ENCODE measurements at places on chromosomes 1 and 21.

DNA sequence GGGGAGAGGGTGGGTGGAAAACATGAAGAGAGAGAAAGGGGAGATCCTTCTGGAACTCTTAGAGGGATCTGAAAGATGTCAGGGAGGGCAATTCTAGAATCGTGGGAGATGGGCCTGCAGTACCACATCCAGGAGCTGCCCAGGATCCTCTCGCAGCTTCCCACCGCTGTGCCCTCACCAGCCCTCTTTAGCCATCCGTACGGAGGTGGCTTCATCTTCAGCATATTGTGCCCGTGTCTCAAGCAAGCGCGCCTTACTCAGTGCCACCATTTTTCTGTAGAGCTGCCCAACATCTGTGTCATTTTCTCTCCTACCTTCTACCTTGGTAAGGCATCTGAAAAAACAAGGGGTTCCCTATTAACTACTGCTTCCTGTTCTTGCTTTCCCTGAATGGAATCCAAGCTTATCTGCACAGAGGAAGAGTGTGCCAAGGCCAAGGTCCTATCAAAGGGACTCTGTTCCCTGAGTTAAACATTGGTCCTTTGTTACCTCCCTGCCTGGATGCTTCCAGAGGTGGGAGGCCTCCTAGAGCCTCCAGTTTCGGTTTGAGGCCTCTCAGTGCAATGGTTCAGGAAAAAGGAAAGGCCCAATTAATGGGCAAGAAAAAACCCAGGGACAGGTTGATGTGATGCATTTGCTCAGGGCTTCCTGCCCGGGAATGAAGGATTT is 23.2 kb downstream of the C1orf116 start:
- no peak for DNase-seq

DNA sequence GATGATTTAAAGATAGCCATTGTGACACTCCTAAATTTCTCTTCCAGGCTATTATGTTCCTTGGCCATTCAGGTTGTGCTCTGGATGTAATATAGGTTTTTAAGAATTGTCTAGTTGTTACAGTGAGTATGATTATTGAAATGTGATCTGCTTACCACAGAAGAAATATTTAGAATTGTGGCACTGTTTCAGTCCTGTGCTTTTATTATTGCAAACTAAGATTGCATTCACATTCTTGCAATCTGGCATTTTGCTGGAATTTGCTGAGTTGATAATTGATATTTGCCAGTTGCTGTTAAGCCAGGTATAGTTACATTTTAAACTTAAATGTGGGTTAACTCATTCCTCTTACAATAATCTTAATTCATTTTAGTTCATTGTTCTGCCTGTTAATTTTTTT is 22.3 kb downstream of the EXO1 start:
- DNase-seq, result no peak

DNA sequence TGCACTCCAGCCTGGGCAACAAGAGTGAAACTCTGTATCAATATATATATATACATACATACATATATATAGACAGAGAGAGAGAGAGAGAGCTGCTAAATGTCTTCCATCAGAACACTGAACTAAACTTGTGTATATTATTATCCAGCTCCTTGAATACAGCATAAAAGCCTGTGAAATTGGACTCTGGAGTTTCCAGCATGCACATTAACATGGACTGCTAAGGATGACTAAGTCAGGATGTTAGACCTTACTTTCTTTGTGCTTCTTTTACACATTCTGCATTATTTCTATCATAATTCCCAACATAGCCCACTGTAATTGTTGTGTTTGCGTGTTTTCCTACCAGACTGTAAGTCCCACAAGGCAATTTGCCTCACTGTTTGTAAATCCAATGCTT is 259.1 kb downstream of the TGFB2 start:
- DNase-seq, result no peak

DNA sequence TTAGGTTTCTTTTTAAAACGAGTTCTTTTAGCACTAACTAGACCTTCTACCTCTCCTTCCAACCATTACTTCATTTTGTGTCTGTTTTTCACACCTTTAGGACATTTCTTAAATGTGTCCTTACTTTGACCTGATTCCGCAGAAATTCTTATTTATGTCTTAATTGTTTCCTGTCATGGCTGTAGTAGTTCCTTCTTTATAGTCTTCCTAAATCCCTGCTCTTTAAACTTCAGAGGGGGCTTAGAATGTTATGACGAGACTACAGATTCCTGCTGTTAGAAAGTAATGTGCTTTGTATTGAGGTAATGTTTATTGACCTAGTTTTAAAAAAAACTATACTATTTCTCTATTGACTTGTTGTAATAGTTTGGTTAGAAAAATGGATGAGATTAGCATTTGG is 70.4 kb downstream of the HMCN1 start:
- no peak for DNase-seq

DNA sequence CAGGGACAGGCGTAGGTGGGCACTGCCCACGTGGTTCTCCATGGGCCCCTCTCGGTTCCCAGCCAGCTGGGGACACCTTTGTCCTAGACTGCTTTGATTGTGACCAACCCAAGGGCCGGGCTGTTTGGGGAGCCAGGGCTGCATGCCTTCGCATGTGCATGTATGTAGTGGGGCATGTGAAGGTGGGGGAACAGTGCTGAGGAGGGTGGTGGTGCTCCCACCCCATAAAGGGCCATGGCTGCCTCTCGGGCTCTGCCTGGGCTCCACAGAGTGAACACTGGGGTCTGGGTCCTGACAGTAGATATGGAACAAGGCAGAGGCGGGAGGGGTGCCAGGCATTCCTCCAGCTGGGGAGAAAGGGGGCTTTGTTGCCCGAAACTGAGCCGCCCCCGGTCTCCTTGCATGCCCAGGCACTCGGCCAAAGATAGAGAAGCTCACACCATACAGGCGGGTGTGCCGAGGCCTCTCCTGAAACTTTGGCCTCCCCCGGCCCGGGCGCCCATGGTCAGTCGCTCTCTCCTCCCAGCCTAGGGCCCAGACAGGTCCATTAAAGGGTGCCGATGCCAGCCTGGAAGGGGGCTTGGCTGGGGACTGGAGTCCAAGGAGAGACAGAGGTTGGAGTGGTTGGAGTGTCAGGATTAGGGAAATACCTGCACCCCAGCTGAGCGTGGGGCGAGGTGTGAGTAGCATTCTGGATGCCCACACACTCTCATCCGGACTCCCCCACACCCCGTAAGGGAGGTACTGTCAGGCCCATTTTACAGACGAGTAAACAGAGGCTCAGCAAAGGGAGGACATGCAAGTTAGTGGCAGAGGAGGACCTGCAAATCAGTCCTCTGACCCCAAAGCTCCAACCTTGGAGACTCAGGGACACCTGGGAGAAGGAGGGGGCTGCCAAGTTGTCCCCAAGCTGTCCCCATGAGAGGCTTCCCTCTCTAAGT is 41.1 kb downstream of the EPHA2 start:
- DNase-seq, result no peak

- no peak for DNase-seq
These were observed 70.6 kb upstream of the RAB3GAP2 start for GRCh38 chr1:220342853-220343252.

DNA sequence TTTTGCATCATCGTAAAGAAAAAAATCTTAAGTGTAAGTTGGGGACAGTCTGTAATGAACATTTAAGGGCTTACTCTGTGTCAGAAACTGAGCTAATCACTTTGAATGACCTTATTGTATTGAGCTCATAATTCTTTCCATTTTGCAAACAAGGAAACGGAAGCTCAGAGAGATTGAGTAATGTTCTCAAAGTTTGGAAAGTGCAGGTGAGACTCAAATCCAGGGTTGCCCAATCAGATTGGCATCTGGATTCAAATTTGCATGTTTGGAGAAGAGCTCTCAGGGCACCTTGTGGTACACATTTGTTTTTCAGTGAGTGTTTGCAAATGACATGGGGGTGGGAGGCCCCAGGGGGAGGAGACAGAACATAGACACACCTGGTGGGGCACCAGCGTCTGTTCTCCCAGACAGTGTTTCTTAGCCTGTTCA is 8.0 kb downstream of the ALPL start:
- no peak for DNase-seq

- no peak for DNase-seq
These were observed 70.3 kb downstream of the LTN1 start for GRCh38 chr21:28922368-28922767.

DNA sequence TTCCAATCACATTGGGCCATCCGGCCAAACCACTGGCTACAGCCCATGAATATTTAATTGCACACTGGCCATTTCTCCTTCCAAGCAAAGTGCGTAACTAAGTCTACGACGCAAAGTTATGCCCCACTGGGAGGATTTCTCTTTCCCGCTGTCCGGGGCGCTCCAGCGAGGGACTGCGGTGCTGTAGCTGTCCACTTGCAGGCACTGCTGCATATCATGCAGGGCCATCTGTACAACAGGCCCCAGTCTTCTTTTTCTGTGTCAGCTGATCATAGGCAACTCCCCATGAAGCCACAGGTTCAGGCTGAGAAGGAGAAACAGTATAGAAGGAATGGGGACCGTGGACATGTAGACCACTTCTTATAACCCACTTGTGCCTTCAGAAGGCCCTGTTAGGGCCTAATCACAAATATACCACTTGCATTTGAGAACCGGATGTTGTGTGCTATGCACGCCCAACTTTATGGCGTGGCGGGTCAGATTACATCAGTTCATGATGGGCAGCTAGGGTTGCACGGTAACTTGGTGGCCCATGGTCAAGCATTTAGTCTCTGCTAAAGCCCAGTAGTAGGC is 58.0 kb downstream of the ADSS2 start:
- DNase-seq, result no peak

DNA sequence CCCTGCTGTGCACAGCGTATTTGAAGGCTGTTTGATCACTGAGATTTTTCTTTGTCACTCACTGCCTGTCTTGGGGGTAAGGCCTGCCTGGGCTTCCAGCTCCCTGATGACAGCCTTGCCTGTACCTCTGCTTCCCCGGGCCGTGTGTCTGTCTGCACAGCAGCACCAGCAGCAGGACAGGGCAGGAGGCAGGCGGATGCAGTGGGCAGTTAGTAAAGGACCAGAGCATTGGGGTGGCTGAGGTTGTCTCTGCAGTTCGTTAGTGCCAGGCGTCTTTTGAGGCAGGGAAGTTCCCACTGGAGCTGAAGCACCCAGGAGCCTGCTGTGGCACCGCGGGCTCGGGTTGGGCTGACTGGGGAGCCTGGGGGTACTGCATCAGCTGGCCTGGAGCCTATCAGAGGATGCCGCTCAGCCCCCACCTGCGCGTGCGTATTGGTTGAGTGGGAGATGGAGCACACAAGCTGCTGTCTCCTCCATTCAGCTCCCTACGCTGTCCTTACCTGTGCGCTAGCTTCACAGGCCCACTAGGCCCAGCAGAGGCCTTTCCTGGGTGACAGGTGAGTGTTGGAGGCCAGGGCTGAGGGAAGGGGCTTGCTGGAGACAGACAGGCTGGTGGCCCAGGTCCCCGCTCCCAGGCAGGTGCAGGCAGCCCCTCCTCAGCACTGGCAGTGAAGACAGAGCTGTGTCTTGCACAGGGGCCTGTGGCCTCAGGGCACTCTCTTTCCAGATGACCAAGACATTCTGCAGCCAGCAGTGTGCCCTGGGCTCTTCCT is 28.2 kb downstream of the SNAP47 start:
- no peak for DNase-seq

GRCh38 chr21:25191141-25191540 is 416.1 kb downstream of the MRPL39 start:
- no peak for DNase-seq

DNA sequence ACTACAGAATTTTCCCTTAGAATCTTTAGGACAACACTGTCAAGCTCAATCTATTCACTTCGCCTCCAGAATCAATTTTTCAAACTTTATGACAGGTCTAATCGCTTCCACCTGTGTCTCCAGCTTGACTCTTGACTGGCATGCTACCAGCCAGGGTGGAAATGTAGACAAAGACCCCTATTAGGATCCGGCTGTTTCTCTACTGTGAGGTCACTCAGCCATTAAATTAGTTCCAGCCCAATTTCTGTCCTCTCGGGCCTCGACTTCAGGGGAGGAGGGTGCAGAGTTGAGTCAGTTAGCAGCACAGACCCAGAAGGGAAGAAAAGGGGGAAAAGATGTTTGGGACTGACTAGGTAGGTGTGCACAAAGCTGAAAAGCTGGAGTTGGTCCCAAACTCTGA is 78.5 kb downstream of the HLCS start:
- no peak for DNase-seq

DNA sequence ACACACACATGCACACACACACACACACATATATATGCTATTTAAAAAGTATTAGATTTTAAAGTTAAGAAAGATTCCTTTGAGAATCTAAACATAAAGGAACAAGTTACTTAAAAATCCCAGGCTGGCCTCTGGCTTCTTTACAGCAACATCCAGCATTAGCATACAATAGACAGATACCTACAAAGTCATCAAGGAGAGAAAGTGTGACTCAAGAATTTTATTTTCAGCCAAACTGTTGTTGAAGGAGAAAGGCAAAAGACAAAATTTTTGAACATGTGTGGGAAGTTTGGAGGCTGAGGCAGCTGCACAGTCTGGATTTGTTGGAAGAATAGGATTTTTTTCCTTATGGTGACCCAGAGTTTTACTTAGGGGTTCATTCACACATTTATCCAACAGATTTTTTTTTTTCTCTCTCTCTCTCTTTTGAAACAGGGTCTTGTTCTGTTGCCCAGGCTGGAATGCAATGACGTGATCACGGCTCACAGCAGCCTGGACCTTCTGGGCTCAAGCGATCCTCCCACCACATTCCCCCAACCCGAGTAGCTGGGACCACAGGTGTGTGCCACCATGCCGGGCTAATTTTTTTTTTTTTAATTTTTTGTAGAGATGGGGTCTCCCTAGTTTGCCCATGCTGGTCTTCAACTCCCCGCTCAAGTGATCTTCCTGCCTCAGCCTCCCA is 24.0 kb upstream of the SPOCD1 start:
- DNase-seq, result no peak

DNA sequence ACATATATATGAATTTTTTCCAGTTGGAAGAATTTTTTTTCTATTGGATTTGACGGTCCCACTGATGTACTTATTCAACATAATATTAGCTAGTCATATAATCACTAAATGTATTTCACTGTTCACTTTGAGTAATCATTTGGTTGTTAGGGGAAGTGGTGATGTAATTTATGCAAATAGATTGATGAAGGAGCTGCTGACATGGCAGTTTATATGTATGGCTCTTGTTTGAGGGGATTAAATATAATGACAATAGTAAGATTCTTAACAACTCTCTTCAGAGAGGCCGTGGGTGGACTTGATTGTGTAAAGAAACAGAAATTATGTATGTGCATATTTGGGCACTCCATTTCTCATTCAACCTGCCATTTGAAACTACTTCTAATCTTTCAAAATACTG is 653.6 kb upstream of the ADGRL4 start:
- DNase-seq, result no peak

GRCh38 chr1:230855886-230856285 is 12.4 kb downstream of the C1orf198 start:
- no peak for DNase-seq

DNA sequence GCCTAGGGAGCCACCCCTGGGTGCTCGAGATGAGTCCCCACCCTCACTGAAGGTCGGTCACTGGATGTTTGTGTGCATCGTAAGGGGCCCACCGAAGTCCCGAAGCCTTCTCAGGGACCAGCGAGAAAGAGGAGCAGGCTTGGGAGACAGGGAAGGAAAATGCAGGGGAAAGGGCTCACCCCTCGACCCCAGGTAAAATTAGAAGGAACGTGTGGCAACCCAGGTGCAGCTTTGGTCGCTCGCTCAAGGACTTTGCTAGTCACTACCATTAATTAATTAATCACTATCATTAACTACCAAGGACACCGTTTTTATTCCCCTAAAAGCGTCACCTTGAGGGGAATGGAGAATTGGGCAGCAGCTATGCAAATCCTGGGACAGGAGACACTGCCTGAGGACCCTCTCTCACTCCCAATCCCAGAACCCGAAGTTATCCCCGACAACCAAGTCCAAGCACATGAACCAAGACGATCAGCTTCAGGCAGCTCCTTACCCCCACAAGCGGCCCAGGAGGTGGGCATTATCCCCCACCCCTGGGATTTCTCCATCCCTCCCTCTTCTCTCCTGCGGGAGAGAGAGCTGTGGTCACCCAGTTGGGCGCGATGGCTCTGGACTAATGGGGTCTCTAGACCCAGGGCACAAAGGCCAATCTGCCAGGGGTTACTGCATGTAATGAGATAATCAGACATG is 4.2 kb upstream of the SIM2 start:
- no peak for DNase-seq
